ENCODE measurements at places on chromosomes 16 and 17.

GRCh38 chr17:35892091-35893035, 12.2 kb upstream of the CCL5 start:
- DNase-seq = no peak

DNA sequence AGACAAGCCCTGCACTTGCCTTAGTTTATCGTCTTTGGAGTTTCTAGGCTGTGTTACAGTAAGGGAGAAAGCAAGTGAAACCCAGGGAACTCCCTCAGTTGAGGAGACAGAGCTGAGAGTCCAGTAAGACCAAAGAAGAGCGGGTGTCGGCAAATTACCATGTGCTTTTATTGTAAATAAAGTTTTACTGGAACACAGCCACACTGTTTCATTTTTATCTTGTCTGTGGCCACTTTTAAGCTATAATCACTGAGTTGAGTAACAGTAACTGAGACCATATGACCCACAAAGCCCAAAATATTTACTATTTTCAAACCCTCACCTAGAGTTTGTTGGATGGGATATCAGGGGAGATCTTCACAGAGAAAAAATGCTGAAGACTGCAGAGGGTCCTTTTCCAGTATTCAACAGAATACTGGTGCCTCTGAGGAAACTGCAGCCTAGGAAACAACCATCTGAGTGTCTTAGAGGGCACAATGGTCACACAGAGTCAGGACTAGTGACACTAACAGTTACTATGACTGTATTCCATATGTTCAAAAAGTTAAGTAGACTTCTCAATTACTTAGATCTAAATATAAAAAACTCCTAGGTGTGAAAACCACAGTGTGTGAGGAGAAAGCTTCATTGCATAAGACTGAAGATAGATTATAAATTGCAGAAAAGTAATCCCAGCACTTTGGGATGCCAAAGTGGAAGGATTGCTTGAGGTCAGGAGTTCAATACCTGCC, 351.1 kb upstream of the TBX2 start:
- no peak for DNase-seq

DNA sequence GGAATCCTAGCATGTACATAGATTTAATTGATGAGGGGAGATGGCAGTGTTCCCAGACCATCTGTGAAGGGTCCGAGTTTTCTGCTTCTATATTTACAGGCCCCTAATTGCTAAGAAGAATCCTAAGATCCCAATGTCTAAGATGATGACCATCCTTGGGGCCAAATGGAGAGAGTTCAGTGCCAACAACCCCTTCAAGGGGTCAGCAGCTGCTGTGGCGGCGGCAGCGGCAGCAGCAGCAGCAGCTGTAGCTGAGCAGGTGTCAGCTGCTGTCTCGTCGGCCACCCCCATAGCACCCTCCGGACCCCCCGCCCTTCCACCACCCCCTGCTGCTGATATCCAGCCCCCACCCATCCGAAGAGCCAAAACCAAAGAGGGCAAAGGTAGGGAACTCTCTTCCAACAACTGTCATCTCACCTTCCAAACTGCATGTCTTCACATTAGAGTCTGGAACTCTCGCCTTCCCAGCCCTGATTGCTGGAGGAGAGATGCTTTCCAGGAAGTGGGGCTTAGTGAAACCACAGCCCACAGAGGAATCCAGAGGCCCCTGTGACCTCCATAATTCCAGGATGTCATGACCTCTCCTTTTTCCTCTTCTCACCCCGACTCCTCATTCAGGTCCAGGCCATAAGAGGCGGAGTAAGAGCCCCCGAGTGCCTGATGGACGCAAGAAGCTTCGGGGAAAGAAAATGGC, 4.7 kb downstream of the CHD3 start:
- DNase-seq = no peak

- no peak for DNase-seq
Measured at GRCh38 chr17:32314636-32315035, 27.3 kb downstream of the C17orf75 start.

DNA sequence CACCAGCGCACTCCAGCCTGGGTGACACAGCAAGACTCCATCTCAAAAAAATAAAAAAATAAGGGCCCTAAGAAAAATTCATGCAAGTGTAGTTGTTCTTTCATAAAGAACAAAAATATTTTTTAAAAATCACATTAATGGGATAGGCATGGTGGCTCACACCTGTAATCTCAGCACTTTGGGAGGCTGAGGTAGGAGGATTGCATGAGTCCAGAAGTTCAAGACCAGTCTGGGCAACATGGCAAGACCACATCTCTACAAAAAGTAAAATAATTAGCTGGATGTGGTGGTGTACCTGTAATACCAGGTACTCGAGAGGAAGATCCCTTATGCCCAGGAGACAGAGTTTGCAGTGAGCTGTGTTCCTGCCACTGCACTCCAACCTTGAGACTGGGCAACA, 15.2 kb upstream of the BRIP1 start:
- no peak for DNase-seq

DNA sequence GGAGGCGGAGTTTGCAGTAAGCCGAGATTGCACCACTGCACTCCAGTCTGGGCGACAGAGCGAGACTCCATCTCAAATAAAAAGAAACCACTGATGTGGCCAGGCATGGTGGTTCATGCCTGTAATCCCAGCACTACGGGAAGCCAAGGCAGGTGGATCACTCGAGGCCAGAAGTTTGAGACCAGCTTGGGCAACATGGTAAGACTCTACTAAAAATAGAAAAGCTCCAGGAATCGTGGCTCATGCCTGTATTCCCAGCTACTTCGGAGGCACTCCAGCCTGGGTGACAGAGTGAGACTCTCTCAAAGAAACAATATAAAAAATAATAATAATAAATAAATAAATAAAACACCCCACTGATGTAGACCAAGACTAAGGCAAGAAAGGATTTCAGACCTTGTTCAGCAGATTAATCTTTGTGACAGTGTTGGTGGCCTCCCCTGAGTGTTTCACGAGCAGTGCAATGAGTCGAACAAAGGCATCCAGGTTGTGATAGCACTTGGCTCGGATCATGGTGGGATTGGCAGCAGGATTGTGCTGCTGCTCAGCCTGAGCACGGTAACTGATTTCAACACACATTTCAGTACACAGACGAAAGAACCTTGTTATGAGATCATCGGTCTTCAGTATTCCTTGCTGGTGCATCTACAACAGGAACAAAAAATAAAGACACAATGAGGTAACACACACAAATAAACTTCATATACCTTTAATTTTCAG, 18.6 kb downstream of the SETD6 start:
- no peak for DNase-seq

- DNase-seq = no peak
Measured at GRCh38 chr17:77865112-77865611, 93.3 kb upstream of the TNRC6C start.

DNA sequence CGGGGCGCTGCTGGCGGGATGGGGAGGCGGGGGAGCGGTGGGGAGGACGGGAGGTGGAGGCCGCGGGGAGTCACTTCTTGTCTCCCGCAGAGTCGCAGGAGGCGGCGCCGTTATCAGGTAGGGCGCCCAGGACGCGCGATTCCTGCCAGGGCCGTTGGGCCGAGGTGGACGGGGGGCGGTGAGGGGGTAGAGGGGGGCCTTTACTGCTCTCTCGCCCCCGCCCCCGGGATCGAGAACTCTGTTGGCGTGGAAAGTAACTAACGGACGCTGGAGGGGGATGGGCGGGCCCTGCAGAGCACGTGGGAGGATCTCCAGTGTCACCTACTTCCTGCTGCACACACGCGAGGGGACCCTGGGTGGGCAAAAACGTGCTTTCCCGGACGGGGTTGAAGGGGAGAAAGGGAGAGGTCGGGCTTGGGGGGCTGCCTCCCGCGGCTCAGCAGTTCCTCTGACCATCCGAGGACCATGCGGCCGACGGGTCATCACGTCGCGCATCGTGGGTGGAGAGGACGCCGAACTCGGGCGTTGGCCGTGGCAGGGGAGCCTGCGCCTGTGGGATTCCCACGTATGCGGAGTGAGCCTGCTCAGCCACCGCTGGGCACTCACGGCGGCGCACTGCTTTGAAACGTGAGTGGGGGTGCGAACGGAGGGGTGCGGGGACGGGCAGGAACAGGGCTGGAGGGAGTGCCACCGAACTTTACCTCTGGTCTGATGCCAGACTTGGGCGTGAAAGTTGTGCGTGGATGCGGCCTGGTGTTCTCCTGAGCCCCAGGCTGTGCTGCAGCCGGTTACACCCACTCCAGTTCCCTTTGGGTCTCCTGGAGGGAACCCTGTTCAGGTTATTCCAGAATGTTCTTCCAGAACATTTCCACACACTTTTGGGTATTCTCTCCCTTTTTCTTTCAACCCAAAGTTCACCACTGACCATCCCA, 569 bp downstream of the PRSS21 start:
- no peak for DNase-seq

DNA sequence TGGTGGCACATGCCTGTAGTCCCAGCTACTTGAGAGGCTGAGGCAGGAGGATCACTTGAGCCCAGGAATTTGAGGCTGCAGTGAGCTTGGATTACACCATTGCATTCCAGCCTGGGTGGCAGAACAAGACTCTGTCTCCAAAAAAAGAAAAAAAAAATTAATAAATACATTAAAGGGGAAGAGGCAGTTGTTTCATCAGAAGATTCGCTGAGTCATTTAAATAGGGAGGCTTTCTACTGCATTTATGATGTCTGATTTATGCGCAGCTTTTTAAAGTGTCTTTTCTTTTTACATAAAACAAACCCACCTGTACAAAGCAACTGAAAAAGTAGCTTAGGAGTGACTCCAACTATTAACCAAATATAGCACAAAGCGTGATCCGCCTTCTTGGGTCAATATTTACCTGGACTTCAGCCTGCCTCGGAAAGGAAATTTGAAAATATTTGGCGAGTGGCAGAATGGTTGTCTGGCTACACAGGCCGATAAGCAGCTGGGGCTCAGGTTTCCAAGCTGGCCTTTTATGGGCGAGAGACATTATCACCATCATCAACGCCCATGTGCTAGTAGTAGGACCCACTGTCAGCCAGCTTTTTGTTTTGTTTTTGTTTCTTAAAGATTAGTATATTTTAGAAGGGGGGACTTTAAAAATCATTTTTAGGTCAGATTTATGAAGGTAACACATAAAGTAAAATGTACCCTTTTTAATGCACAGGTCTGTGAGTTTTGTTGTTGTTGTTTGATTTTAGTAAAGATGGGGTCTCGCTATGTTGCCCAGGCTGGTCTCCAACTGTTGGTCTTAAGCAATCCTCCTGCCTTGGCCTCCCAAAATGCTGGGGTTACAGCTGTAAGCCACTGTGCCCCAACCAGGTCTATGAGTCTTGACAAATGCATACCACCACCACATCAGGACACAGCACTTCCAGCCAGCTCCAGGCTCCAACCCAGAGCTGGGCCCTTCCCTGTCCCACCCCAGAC, 42.5 kb upstream of the RASD1 start:
- no peak for DNase-seq

GRCh38 chr17:77487677-77488530, 347.1 kb downstream of the SEC14L1 start:
- DNase-seq = no peak

- no peak for DNase-seq
Measured at GRCh38 chr17:28698253-28698941, 13.3 kb downstream of the PROCA1 start.

DNA sequence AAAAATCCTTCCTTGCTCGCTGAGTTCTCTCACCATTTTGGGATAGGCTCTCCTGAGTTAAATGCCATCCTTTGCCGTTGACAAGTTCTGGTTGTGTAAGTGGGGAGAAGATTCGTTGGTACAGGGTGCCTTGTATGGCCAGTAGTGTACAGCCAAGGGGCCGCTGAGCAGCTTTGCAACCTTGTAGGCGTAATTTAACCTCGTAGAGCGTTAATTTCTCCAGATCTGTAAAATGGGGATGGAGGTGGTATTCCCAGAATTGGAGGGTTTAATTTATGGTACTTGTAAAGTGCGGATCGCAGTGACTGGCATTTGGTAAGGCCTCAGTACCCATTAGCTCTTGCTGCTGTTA, 1.4 kb downstream of the ARSG start:
- DNase-seq = no peak

GRCh38 chr17:76826330-76827068, 41.7 kb upstream of the MGAT5B start:
- DNase-seq = no peak

GRCh38 chr16:29831490-29831889, 11.2 kb downstream of the MVP start:
- DNase-seq = no peak

DNA sequence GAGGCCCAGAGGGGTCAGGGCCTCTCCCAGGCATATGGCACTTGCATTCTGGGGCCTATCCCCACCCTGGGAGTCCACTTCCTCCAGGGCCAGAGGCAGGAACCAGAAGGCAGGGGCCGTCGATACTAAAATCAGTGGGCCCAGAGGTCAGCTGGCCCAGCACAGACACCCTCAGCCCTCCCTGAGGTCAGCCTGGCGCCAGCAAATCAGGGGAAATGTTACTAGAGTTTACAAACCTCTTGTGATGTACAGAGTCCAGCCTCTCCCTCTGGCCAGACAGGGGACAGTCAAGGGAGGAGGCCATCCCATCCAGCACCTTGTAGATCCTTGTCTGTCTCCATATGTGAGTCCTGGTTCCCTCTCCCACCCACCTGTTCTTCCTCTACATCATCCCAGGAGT, 10.8 kb downstream of the CDH5 start:
- no peak for DNase-seq

DNA sequence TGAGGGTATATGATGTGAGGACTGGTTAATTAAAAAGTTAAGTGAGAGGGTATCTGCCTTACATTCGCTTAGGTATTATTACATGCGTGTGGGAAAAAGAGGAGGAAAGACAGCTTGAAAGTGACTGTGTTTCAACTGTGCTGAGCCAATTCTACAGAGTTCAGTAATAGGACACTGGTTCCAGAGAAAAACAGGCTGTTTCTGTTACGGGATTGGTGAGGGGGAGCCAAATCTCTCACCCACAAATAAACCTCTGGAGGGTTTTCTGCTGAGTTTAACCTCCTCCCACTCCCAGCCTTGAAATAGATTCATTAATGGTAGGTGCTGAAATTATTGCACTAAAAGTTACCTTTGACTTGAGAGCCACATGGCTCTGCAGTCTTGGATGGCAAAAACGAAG, 3.9 kb upstream of the KRT26 start:
- no peak for DNase-seq

- DNase-seq = no peak
Measured at GRCh38 chr17:36978810-36979564, 30.2 kb downstream of the AATF start.

DNA sequence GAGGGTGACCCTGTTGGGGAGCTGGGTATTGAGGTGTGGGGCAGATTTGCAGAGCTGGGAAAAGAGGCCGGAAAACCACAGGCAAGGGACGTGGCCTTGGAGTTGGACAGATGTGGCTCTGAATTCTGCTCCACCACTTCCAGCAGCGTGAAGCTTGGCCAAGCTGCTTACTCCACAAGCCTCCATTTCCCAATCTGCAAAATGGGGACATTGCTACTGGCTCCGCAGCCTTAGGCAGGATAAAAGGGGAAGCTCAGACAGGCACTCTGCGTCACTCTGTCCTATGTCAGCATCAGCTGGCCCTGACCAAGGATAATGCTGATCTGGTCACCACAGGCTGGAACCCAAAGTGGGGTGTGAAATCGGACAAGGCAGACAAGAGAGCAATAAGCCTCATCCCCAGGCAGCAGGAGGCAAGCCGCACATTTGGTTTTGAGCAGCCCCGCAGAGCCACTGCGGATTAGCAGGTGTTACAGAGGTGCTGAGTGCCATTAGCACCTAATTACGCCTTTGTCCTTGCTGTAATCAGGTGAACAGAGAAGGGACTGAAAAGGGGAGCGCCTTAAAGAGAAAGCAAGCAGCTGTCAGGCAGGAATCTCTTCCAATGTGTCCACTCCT, 54.8 kb downstream of the SDK2 start:
- no peak for DNase-seq
